Psoas muscle (tissue), 8 donors: ENCODE measurements at places on chromosomes 12 and 14. TPM values are rescaled to one million over a fixed set of nuclear protein-coding genes. Genes with fewer than 3 reads are reported as not detected.

The MANSC4 gene
- not detected for total RNA-seq

The GAS2L3 gene
- 0.38 TPM for total RNA-seq

The HCAR3 gene
- not detected for total RNA-seq

The E2F7 gene
- total RNA-seq: 0.76 TPM

The GPR162 gene
- total RNA-seq: 2.8 TPM

The TEX52 gene
- not detected for total RNA-seq

The GLT8D2 gene
- total RNA-seq: 1.5 TPM

The STAC3 gene
- total RNA-seq: 868 TPM

The PTHLH gene
- 0.54 TPM for total RNA-seq

The HOXC6 gene
- 7.6 TPM for total RNA-seq

The ACSM4 gene
- total RNA-seq: not detected

The OR4E2 gene
- total RNA-seq: not detected

The ASB2 gene
- total RNA-seq: 148 TPM

The TCL1B gene
- not detected for total RNA-seq

The SSPN gene
- total RNA-seq: 84.1 TPM

The SRRM4 gene
- total RNA-seq: 0.17 TPM

The MANSC1 gene
- 2.8 TPM for total RNA-seq

The GLS2 gene
- total RNA-seq: not detected

The GPR137C gene
- 1.6 TPM for total RNA-seq

The NGB gene
- total RNA-seq: not detected

The ARHGAP9 gene
- 1.3 TPM for total RNA-seq

The MSI1 gene
- not detected for total RNA-seq

The FGF6 gene
- total RNA-seq: 12.2 TPM

The C1RL gene
- total RNA-seq: 16.1 TPM

The FAM222A gene
- 6.1 TPM for total RNA-seq

The IFI27 gene
- total RNA-seq: 69.2 TPM

The INHBE gene
- total RNA-seq: 6.8 TPM

The KRT82 gene
- not detected for total RNA-seq

The GYS2 gene
- not detected for total RNA-seq

The SLCO1B1 gene
- total RNA-seq: not detected

The KRT3 gene
- not detected for total RNA-seq
